Psoas muscle (tissue), 8 donors: ENCODE measurements at places on chromosomes 5 and 9.

- DNase-seq = no peak
Measured at GRCh38 chr9:86983249-86983619, 35.9 kb upstream of the GAS1 start.

DNA sequence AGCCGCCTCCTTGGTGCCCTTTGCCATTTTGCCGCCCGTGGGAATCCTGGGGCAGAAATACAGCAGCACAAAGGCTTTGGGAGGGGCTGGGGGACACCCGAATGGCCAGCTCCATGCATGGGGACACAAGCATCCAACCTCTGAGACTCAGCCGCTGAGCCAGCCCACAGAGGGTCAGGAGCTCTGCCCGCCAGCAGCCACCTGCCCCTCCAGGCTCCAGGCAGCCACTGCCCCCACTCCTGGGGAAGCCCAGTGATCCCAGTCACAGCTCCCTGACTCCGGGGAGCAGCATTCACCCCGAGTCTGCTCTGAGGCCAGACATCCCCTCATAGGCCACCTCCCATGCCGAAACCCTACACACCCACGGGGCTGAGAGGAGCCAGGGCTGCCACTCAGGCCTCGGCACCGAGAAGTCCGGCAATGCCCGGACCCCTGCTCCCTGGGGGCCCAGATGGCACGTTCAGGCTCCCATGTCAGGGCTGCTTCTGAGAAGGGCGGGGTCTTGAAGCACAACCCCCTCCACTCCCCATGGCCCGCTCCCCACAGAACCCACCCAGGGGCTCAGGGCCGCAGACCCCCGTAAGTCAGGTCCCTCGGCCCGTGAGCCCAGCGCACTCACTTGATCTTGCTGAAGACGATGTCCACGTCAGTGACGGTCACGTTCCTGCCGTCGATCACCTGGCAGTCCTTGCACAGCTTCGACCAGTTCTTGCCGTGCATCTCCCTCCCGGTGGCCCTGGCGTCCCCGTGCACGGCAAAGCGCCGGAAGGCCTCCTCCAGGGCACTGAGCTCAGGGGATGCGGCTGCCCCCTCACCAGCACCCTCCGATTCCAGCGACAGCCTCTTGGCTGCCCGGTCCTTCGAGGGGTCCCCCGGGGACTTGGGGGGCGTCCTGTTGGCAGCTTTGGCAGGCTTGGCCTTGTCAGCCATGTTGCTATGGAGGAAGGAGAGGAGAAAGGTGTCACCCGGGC lies 15.7 kb downstream of the TPPP start:
- DNase-seq = peak; percentile 38

DNA sequence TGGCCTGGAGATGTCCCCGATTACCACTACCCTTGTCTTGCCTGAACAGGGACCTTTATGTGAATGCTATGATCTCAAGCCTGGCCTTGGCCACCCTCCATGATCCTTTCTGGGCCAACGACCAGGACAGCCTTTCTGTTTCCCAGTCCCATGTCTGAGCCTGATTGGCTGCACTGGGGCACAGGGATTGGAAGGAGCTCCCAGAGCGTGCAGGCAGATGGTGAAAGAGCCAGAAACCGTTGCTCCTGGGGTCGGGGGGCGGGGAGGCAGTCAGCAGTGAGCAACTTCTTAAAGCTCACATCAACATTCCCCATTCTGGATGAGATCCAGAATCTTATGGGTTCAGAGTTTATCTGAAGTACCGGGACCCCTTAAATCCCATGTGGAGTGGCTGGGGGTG lies 84.4 kb downstream of the INSYN2B start:
- peak; percentile 58 for DNase-seq

DNA sequence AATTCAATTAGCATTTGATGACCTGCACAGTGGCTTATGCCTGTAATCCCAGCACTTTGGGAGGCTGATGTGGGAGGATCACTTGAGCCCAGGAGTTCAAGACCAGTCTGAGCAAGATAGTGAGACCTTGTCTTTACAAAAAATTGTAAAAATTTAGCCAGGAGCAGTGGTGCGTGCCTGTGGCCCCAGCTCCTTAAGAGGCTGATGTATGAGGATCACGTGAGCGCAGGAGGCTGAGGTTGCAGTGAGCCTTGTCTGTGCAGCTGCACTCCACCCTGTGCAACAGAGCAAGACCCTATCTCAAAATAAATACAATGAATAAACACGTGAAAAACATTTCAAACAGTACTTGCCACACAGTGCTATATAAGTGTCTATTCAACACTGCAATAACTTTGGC lies 4.2 kb downstream of the ABCA1 start:
- no peak for DNase-seq

- no peak for DNase-seq
Measured at GRCh38 chr5:137782984-137783536, 28.9 kb upstream of the HNRNPA0 start.

DNA sequence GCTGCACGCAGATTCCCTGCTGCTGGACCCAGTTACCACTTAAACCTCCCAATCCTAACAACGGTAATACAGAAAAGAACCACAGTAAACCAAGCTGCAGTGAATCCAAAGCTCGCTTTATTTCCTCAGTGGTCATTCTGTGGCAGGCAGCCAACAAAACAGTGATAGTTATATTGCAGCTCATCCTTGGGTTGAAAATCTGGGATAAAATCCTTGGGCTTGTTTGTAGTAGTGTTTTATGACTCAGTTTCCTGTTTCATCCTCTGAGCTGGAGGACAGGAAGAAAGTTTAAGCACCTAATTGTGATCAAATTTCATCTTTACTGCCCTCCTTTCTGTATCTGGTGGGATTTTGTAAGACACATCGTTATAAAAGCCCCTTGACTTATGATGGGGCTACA lies 31.4 kb downstream of the HMGCR start:
- no peak for DNase-seq

GRCh38 chr9:5557606-5558587 lies 47.6 kb downstream of the PDCD1LG2 start:
- peak; percentile 16 for DNase-seq

DNA sequence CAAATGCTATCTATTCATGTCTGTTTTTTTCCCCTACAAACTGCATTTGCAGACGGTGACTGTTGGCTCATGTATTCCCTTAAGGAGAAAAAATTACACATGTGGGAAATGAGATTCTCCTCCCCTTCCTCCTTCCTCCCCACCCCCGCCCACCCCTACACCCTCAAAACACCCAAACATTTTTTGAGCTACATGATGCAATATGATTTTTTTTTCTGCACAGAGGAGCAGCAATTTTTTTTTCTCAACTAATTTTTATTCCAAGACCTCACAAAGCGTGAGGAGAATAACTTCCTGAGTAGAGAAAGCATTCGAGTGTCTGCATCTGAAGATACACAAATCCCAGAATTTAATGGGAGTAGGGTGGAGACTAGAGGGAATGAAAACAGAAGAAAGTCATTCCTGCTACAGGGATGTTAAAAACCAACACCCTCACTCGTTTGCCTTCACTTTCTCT lies 118.1 kb downstream of the PRDM6 start:
- DNase-seq = no peak

DNA sequence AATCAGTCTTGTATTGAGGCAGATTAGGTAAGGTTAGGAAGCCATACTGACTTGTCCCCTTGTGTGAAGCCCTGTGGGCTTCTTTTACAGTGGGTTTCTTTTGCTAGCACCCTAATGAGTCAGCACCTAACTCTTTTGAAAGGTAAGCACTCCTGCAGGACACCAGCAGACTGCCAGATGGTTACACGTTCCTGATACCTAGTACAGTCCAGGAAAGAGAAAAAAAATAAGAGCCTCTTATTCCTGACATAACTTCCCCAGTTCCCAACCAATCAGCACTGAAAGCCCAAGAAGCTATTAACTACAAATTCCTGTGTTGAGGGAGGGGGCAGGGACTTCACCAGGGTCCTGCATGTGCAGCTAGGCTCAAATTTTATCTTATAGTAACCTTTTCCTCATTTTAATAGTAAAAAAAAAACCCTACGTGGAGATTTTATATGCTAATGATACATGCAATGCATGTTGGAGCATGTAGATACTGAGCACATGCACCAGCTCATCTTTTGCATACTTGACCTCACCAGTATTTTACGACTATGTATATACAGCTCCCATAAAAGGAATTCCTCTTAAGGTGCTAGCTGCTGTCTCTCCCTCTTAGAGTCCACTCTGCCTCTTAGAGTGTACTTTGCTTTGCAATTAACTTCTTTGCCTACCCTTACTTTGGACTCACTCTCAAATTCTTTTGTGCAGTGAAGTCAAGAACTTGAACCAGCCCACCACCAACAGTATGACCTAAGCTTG lies 84.7 kb upstream of the RORB start:
- no peak for DNase-seq

DNA sequence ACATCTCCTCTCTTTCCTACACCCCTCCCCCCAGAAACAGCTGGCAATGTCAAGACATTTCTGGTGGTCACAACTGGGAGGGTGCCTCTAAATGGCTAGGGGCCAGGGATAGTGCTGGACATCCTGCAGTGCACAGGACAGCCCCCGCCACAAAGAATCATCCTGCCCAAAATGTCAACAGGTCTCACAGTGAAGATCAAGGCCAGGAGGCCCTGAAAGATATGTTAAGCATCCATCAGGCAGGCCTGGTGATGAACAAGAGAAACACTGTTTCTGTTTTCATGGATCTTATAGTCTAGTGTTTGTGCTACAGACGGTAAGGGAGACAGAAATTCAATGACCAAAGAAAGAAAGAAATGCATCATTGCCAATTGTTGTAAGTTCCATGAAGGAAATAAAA lies 45.9 kb downstream of the WWC1 start:
- DNase-seq = no peak

DNA sequence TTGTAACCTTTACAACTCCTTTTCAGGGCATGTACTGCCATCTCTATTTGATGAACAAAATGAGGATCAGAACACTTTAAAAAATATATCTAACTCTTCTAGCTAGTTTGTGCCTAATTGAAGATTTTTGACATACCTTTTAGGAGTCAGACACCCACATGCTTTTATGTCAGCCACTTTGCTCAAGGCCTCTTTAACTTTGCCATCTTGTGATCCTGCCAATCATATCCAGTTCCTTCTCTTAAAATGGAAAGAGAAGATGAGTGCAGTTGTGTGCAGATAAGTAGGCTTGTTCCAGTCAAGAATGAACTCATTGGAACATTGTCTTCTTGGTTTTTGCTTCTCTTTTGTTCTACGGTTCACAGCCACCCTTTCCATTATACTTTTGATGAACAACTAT lies 425.6 kb upstream of the TNC start:
- DNase-seq = no peak

GRCh38 chr9:72044095-72044494 lies 16.3 kb downstream of the C9orf57 start:
- no peak for DNase-seq

- no peak for DNase-seq
Measured at GRCh38 chr9:13975611-13976290, 338.2 kb downstream of the NFIB start.

DNA sequence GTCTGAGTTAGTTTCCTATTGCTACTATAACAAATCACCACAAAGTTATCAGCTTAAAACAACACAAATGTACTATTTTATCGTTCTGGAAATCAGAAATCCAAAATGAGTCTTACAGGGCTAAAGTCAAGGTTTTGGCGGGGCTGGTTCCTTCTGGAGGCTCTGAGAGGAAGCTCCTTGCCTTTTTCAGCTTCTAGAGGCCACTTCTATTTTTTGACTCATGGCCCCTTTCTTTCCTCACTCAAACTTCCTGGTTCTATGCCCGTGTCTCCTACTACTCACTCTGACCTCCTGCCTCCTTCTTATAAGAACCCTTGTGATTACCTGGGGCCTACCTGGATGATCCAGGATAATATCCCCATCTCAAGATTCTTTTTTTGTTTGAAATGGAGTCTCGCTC lies 48.2 kb downstream of the GABBR2 start:
- DNase-seq = no peak

DNA sequence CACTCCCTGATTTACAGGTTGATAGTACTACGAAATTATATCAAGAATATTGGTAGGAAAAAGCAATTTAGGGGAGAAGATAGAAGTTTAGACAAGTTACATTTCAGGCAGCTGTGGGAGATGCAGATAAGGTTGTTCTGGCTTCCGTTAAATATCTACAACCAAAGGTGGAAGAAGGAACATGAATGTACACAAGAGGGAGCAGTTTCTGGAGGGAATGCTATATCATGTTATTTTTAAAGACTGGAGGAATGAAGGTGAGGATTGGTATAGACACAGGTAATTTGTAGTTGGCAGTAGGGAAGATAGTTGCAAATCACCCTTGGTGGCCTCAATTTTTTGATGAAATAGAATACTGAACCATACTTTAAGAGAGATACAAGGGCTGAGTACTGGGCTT lies 187.3 kb upstream of the NMUR2 start:
- no peak for DNase-seq

- no peak for DNase-seq
Measured at GRCh38 chr5:150188146-150188842, 1.6 kb upstream of the SLC6A7 start.

GRCh38 chr9:32928912-32929311 lies 72.5 kb downstream of the APTX start:
- no peak for DNase-seq

GRCh38 chr9:33687779-33688178 lies 107.6 kb upstream of the PRSS3 start:
- no peak for DNase-seq

GRCh38 chr9:129783516-129784361 lies 19.2 kb upstream of the TOR1B start:
- DNase-seq = peak; percentile 68

DNA sequence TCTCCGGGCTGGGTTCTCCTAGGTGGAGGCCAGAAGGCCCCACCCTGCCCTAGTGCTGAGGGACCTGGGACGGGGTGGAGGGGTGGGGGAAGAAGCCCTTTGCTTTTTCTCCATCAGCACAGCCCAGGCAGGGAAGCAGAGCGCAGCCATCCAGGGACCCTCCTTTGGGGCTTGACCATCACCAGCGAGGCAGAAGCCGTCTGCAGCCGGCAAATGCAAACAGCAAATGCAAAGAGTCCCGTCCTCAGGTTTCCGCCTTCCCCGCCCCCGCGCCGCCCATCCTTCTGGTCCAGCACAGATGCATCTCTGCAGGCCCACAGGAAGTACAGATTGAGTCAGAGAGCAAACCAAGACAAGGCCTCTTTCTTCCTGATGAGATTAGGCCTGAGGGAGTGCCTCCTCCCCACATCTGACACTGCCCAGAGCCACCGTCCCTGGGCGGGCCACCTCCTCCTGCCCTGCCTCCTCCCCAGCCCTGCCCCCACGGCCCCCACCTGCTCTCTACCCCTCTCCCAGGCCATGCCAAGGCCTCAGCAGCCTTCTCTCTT lies 23.4 kb downstream of the CORO2A start:
- DNase-seq = no peak

- peak; percentile 92 for DNase-seq
Measured at GRCh38 chr5:40679148-40679912, 385 bp upstream of the PTGER4 start.

DNA sequence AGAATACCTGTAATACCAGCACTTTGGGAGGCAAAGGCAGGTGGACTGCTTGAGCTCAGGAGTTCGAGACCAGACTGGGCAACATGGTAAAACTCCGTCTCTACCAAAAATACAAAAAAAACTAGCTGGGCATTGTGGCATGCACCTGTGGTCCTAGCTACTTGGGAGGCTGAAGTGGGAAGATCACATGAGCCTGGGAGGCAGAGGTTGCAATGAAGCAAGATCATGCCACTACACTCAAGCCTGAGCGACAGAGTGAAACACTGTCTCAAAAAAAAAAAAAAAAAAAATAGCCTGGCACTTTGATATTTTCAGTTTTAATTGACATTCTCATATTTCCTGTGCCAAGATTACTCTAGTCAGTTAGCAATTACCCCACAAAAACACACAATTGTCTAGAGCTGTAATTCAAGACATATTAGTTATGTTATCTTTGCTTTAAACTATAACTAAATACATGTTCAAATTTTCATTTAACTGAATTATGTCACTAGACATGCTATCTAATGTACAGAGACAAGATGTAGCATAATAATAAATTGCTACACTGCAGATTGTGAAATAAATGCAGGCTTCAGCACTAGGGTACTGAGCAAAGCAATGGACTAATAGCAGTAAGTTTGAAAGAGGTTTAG lies 378.2 kb upstream of the GRAMD2B start:
- no peak for DNase-seq
